LHCN-M2 (cell line): ENCODE measurements at places on chromosomes 6 and 20.

GRCh38 chr6:85455471-85456026 lies 5.7 kb downstream of the NT5E start:
- DNase-seq, result no peak

DNA sequence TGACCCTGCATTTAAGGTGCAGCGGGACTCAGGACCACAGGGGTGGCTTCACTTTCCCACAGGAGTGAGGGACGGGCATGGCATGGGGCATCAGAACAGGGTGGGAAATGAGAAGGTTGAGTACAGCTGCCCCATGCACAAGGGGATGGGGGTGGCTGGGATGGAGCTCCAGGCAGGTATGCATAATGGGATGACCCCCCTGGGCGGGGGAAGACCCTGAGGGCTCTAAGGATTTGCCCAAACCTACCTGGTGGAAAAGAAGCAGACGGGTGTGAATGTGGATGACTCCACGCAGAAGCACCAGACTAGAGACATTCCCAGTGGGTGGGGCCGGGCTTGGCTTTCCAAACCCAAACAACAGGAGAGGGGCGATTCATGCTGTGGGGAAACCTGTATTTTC lies 200.3 kb downstream of the SYNDIG1 start:
- DNase-seq, result no peak

DNA sequence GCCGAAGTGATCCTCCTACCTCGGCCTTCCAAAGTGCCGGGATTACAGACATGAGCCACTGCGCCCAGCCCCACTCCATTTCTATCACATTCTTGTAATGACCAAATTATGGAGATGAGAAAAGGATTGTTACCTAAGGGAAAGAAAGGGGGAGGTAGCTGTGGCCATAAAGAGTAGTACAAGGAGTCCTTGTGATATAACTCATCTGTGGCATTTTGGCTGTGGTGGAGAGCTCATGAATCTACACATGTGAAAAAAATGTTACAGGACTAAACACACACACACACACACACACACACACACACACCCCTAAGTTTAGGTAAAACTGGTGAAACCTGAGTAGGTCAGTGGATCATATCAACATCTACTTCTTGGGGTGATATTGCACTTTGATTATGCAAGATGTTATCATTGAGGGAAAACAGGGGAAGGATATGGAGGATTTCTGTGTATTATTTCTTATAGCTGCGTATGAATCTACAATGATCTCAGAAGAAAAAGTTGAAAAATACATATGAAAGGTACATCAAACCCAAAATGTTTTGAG lies 251.5 kb downstream of the TSHZ2 start:
- DNase-seq, result no peak

GRCh38 chr6:83333500-83333899 lies 97.4 kb downstream of the ME1 start:
- no peak for DNase-seq

DNA sequence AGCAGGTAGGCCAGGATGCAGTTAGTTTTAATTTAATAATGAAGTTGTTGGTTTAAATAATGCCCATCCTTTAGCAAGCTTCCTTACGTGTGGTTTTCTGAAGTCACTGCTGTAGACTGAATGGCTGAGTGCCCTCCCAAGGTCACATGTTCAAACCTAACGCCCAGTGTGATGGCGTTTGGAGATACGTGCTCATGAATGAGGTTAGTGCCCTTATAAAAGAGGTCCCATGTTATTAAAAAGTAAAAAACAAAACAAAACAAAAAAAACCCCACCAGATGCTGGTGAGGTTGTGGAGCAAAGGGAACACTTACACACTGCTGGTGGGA lies 16.3 kb downstream of the LRP11 start:
- no peak for DNase-seq

DNA sequence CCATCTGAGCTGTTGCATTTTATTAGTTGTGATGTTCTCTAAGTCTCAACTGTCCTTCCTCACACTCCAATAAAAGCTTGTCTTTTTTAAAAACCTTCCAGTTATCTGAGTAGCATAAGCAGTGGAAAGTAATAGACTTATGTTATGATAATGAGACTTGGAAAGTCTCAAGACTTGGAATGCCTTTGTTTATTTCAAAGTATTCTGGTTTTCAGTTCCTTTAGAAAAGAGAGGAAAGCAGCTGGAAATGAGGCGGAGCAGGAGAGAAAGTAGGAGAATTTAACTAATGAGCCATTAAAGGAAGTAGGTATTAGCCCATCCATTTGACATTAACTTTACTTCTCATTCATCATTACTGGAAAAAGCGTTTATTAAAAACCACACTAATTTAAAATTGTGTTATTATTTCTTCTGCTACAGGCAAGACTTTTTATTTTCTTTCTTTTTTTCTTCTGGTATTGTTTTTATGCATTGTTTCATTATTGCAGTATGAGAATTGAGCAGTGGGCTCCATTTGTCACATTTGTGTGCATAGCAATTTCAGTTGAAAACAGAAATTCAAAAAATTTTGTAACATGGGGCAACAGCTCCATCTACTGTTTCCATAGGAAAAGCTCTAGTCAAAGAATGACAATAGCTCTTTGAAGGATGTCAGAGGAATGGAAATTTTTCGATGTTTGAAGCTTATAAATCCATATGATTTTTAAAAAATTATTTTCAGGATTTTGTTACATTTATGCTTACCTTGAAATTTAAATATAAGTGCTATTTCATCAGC lies 194.8 kb downstream of the COL9A1 start:
- peak; percentile 73 for DNase-seq

- peak; percentile 2 for DNase-seq
These were observed 172.0 kb downstream of the MYLK4 start for GRCh38 chr6:2578767-2579166.

DNA sequence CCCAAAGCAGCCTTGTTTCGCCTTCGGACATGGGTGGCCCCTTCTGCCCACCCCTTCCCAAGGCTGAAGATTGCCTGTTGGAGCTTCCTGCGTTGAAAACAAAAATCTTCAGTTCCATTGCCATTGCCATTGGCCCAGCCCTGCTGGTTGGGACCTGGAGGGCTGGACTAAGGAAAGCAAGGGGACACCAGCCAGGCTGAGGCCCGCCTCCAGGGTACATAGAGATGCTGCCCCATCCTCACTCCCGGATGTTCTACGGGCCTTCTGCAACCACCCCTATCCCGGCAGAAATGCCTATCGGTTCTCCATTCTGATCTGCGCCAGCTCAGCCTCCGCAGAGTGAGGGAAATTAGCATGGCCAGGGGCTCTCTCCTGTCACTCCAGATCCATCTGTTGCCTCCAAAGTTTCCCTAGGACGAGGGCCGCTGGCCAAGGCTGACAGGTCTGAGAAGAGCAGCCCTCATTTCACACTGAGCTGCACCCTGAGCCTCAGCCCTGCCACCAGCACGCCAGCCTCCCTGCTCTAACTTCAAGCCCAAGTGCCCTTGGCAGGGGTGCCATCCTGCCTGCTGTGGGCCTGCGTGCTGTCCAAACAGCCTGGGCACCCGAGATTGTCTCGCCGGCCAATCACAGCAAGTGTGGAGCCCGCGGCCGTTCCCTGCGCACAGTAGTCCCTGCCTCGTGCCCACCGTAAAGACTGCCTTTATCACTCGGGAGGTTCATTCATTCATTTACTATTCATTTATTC lies 13.4 kb upstream of the STX16 start:
- DNase-seq, result no peak

DNA sequence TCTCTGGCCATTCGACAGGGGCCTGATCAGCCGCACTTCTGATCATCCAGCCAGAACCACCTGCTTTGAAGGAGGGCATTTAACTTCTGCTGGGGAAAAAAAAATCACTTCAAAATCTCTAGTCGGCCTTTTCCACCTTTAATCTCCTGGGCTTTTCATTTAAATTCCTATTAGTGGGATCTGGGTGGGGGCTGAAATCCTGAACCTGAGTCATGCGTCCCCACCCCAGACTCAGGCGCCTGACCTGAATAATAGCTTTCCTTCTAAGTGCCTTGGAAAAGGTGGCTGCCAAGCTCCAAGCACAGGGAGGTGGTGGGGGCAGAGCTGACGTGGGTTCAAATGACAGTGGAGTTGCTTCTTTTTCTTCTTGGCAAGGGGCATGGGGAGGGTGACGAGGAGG lies 246.0 kb upstream of the EXOC2 start:
- DNase-seq, result no peak

DNA sequence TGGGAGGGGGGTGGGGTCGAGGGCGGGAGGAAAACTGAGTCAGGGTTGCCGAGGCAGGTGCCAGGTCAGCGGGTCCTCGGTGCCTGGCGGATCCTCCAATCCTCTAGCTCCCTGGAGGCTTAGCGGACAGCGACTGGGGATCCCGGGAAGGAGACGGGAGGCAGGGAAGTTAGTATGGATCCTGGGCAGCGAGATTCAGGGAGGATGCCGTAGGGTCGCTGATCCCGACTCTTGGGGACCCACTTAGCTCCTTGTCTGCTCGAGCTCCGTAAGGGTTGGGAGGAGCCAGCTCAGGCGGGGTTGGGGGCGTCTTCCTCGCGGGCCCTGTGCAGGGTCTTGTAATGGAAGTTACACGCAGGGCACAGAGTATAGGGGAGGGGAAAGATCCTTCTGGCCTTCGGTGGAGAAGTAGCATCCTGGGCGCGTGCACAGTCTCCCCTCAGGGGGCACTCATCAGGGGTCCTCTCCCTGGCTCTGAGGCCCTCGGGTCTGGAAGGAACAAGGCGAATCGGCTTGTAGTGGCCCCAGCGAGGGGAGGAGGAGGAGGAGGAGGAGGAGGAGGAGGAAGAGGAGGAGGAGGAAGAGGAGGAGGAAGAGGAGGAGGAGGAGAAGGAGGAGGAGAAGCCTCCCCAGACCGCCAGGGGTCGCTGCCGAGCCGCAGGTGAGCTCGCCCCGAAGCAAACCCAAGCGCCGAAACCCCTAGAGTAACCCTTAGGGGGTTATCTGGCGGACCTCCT lies 6.4 kb upstream of the SLC12A5 start:
- no peak for DNase-seq

- DNase-seq, result no peak
These were observed 36.6 kb downstream of the HBS1L start for GRCh38 chr6:135018052-135018451.

- no peak for DNase-seq
These were observed 626 bp downstream of the STX7 start for GRCh38 chr6:132512342-132512637.

GRCh38 chr20:23663180-23663579 lies 25.4 kb upstream of the CST3 start:
- DNase-seq, result no peak

DNA sequence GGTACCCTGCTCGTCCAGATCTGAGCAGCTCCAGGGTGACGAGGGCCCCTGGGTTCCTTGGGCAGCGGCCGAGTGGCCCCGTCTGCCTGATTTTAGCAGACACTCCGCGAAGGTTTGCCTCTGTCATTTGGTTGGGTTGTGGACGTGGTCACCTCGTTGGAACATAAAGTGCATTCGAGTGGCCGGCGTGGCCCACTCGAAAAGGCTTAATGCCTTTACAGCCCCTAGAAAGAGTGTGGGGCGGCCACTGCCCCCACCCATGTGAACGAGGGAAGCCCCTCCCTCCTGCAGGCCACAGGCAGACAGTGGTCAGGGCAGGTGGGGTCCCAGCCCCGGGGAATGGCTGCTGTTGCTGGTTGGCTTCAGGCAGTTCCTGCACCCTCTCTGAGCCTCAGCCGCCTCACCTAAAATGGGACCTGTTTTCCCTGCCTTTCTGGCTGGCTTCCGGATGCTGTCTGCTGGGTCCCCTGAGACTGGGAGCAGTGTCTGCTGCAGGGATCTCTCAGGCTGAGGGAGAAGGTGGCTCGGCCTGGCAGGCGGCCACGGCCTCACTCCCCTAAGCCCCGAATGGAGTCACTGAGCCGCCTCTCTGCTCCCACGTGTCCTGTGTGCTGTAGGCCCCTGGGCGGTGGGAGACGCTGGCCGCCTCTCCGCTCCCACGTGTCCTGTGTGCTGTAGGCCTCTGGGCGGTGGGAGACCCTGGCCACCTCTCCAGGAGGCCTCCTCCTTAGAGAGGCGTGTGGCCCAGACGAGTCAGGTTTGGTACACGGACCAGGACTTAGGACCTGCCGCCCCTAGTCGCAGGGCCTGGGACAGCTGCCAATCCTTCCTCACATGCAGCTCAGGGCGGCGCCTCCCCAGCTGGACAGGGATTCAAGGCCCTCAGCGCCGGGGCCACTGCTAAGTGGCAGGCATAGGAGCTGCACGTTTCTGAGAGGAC lies 233.0 kb downstream of the ERMARD start:
- no peak for DNase-seq

DNA sequence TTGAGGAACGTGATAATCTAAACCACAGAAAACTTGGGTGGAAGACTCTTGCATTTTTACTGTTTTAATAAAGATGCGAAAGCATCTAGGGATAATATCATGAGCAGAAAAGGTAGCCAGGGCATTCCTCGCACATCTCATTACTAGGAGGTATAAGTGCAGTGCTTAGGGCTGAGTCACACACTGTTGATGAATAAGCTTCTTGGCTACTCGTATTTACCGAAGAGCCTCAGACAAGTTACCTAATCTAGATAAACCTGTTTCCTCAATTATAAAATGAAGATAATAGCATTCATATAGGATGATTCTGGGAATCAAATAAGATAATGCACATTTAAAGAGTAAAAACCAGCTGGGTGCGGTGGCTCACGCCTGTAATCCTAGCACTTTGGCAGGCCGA lies 780 bp upstream of the KIAA0319 start:
- no peak for DNase-seq

GRCh38 chr20:12965212-12965869 lies 43.4 kb upstream of the SPTLC3 start:
- peak; percentile 73 for DNase-seq

DNA sequence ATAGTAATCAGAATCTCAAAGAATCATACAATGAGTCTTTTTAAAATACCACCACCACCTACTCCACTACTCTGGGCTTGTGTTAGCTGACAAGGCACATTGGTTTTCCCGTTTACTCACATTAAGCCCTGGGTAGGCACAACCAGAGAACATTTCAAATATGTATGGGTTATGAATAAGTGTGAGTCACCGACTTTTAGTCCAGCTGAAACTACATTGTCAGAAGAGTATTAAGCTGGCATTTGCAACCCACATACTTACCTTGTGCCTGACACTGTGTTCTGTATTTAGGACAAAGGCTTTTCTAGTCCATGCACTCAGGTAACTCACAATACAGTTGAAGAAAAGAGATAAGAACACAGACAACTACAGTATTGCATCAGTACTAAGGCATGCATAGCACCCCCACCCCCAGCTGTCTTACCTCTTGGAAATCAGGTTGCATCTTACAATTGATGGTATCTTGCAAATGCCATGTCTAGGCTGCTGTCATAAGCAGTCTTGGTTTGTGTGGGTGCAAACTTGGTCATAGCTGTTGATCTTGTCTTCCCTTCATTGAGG lies 40.3 kb upstream of the AHI1 start:
- DNase-seq, result peak; percentile 92

- no peak for DNase-seq
These were observed 87.1 kb downstream of the BFSP1 start for GRCh38 chr20:17444091-17444490.
